ENCODE measurements at places on chromosomes 2 and 18.

GRCh38 chr2:218384975-218385374, 2.9 kb downstream of the SLC11A1 start:
- no peak for DNase-seq

DNA sequence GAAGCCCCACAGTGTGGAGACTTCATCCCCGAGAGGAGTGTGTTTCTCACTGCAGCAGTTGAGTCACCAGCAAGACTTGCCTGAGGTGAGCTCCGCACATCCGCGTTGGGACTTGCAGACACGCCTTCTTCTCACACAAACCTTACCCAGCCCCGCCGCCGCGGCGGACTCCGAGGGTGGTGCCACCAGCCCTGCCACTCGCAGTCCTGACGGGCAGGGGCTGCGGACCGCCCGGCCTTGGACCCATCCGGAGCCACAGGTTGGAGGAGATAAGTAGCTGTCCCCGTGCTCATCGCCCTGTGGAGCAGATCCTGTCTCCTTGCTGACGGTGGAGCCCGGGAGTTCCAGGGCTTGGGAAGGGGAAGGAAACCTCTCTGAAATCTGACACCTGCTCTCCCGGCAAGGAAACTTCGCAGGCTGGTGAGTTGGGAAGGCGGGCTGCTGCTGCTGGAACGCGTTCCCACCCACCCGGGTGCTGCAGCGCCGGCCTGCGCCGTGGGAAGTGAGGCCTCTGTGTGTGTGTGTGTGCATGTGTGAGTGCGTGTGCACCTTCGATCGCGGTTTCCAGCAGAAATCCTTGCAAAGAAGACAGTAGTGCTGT, at the start of gene RAB27B:
RAB27B (plus strand) TSS at position 197 of the 601 bp plus-strand sequence. CDS start 49,109 bp downstream, outside the sequence.
- peak; percentile 82 for DNase-seq

- no peak for DNase-seq
Measured at GRCh38 chr2:187989925-187990623, 301.6 kb upstream of the GULP1 start.

GRCh38 chr18:57431002-57431382, 4.2 kb upstream of the ONECUT2 start:
- DNase-seq: no peak

- DNase-seq: no peak
Measured at GRCh38 chr2:43305012-43305411, 78.6 kb upstream of the ZFP36L2 start.

DNA sequence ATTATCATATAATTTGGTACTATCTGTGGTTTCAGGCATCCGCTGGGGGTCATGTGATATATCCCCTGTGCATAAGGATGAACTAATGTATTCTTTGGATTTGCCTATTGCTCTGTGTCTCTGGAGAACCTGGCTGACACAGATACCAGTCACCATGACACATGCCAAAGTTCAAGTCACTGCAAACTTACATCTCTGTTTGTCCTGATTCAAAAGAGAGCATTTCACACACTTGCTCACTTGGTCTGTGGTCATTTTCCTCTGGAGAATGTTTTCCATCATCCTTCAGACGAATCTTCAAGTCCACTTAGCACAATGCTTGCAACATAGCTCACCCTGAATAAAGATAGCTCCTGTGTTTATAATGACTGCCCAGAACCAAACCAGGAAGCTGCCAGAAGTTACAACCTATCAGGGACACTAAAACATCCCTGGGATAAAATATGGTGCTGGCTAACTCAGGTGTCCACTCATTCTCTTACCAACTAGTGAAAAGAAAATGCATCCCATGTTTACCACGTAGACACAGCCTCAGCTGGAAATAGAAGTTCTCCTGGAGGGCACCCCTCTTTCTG, 18.1 kb downstream of the SULT1C3 start:
- DNase-seq: no peak

DNA sequence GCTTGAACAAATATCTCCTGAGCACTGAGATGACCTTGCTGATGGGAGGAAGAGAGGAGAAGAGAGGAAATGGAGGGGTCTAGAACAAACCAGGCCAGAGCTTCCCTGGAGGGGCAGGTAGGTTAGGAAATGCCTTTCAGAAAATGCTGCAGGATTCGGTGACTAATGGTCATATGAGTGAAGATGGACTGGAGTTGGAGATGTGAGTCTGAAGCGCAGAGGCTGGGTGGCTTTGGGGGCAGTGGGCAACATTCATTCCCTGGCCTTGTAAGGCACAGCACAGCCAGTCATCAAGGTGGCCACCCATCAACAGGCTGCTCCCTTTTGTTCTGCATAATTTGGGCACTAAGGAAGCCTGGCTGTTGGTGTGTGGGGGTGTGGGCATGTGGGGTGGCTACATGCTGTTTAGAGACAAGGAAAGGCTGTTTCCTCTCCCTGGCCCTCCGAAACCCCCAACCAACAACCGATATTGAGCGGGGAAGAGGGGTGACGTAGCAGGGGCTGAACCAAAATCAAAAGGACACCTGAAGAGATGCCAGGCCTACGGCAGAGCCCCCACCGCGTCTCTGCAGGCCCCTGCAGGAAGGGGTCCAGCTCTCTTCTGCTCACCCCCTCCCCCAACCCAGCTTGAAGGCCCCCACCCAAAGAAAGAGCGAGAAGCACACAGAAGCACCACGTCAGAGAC, 1.5 kb downstream of the SLC30A3 start:
- DNase-seq: no peak

GRCh38 chr18:3722649-3723433, 272.9 kb downstream of the TGIF1 start:
- no peak for DNase-seq

DNA sequence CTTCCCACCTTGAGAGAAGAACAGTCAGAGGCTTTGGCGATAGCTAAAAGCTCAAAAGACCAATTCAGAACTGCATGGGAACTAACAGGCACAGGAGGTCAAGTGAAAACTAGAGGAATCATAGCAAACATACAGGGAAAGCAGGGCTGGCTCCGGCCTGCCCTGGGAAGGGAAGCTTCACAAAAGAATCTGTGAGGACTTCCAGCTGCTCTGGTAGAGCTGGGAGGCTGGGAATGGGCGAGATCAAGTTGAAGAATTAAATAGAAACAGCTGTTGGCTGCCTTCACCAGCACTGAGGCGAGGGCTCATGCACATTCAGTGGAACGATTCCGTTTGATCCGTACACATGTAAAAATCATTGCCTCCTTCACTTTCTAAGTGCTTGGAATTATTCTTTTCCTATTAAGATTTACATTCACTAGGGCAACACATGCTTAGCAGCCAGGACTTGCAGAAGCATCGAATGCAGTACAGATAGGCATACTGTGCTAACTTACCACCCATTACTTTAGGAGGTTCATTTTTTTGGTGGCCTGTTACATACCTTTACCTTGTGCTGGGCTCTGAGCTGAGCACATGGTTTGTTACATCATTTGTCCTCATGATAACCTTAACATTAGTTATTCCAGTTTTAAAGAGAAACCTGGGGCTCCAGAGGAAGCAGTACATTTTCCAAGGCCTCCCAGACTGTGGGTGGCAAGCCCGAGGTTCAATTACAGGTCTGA, 125.4 kb upstream of the RNF152 start:
- no peak for DNase-seq

DNA sequence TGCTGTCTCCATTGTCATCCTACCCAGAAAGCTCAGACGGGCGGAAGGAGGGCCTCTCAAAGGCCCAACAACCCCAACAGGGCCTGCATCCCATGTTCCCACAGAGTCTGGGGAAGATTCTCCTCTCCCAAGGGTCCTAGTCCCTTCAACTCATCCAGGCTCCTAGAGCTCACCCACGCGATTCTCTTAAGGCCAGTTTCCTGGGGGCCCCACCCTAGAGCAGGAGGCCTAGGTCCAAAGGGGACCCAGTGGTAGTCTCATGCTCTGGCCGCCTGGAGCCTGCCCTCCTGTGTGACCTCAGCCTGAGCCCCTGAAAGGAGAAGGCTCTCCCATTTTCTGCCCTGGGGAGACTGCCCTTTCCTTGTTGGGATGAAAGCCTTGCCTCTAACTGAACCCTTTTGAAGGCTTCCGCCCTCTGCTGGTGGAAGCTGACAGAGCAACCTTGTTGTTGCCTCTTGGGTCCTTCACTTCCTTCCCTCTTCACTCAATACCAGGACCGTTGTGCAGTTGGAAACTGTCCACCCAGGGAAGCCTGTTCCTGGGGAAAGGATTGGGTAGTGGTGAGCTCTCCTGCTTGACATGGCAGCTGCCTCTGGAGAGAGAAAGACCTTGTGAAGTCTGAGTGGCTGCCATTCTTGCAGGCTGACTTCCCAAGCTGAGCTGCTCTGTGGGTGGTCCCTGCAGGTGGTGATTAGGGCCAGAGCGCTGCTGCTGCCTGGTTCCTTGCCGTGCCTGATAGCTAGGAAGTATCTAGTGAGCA, 86.0 kb upstream of the ALPP start:
- peak; percentile 57 for DNase-seq

GRCh38 chr2:20221555-20221973, 3.4 kb downstream of the SDC1 start:
- peak; percentile 42 for DNase-seq

All from Daoy (cell line).